ENCODE measurements at places on chromosomes 7 and 10.
A peak's percentile ranks its signal among the peaks of the same experiment; 100 is the strongest.

DNA sequence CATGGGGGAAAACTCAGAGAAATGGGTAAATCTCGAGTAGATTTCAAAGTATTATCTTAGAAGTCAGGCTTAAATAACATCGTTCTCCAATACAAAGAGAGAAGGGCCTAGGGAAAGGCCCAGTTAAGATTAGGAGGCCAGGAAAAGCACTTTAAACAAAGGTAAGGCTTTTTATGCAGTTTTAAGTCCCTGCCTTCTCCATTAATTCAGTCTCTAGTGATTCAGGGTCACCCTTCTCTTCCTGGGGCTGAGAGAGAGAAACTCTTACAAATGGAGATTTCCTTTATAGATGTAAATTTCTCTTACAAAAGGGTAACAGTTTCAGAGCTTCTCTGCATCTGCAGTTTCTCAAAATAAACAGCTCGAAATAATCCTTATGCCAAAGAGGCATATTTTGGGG lies 179.3 kb downstream of the HECW1 start:
- no peak for DNase-seq

DNA sequence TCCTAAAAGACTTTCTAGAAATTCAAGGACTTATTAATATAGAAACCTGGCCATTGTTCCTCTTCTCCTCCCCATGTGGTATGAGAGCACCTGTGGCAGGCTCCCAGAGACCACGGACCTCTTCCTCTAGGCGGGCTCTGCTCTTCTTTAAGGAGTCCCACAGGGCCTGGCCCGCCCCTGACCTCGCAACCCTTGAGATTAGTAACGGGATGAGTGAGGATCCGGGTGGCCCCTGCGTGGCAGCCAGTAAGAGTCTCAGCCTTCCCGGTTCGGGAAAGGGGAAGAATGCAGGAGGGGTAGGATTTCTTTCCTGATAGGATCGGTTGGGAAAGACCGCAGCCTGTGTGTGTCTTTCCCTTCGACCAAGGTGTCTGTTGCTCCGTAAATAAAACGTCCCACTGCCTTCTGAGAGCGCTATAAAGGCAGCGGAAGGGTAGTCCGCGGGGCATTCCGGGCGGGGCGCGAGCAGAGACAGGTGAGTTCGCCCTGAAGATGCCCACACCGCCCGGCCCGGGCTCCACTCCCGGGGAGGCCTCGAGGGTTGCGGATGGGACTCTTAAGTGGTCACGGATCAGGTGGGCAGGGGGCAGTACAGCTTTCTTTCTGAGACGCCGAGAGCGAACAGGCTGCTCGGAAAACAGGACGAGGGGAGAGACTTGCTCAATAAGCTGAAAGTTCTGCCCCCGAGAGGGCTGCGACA lies at the start of gene SLC26A4:
TSS of gene SLC26A4 (plus strand) at position 448 of the 700 bp plus-strand sequence. CDS start 814 bp downstream, outside the sequence.
- no peak for DNase-seq

- no peak for DNase-seq
These were observed 136.2 kb upstream of the RET start for GRCh38 chr10:42940487-42941294.

GRCh38 chr10:43393606-43394360 lies 15.2 kb downstream of the HNRNPF start:
- DNase-seq = no peak

- DNase-seq = no peak
These were observed at the start of gene CLEC2L for GRCh38 chr7:139523199-139523941. Gene CLEC2L (plus strand): TSS chr7:139523685. CDS start chr7:139523928, 243 bp downstream.

GRCh38 chr7:74272305-74273038 lies 16.7 kb upstream of the CLIP2 start:
- no peak for DNase-seq

DNA sequence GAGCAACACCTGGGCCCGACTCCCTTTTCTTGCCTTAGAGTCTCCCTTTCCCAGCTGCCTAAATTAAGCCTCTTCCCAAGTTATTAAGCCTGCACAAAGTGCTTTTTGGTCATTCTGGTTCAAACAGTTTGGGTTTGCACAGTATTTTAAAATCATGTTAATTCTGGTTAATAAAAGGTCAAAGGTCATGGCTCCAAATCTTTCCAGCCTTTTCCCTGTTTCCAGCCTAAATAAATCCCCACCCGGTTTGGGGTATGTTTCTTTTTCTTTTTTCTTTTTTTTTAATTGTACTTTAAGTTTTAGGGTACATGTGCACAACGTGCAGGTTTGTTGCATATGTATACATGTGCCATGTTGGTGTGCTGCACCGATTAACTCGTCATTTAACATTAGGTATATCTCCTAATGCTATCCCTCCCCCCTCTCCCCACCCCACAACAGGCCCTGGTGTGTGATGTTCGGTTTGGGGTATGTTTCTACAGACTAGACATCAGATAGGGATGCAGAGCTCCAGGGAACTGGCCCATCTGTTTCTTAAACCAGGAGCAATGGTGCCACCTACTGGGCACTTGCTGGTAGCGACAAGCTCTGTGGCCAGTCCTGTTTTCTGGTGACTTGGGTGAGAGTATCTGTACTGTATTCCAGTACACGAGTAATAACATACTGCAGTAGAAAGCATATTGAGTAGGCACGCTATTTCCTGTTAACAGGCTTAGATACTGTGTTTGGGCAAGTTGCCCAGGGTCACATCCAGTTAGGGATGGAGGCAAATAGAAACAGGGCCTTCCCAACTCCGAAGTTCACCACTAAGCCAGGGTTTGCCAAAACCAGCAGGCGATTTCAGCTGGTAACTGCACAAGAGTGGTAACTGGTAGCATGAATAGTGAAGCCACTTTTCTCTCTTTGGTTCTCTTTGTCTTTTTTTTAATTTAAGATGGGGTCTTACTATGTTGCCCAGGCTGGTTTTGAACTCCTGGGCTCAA lies 60.6 kb upstream of the TRIM8 start:
- DNase-seq = peak; percentile 82

DNA sequence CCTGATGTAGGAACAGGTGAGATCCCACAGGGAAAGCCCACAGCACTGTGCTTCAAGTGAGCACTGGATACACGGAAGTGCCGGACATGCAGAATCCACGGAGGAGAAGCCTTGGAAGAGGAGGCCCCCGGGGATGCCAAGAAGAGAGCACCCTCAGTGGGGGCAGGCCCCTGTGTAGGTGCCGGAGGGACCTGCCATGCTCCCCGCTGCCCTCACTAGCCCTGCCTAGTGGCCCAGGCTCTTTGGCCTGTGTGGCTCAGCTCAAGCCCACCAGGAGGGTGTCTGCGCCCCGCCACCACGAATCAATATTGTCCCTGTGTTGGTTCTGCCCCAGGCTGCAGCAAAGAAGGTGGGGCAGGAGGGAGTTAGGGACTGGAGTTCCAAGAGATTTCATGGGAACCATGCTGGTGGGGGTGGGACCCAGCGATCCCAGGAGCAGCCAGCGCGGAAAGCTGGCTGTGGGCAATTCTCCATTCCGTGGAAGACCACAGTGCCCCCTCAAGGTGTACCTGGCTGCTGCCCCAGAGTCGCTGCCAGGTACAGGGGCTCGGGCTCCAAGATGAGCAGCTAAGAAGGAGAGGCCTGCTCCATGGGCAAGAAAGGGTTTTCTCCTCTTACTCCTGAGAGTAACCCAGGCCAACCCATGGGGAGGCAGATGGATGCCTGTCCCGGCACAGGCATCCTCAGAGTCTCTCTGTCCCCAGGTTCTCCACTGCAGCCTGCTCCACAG lies 34.9 kb upstream of the LEP start:
- no peak for DNase-seq

Measured in SHP77 (cell line).